ENCODE measurements at places on chromosomes 6 and 20.
A peak's percentile ranks its signal among the peaks of the same experiment; 100 is the strongest.

- DNase-seq: no peak
These were observed 28.8 kb upstream of the TRAM2 start for GRCh38 chr6:52605610-52606185.

GRCh38 chr6:158487495-158487894 lies 72.4 kb upstream of the TMEM181 start:
- DNase-seq: no peak

- DNase-seq: no peak
These were observed 273.8 kb upstream of the AGPAT4 start for GRCh38 chr6:161547617-161548016.

DNA sequence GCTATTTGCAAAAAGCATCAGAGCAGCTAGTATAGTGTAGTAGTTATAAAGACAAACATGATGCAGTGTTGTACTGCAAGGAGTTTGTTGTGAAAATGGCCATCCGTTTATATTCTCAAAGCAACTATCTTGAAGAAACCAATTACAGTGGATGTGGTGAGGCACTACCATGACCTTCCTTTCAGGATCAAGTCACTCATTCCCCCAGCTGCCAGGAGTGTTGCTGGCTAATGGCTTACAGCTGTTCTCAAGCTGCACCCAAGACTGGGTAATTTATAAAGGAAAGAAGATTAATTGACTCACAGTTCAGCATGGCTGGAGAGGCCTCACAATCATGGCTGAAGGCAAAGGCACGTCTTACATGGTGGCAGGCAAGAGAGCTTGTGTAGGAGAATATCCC lies 29.0 kb downstream of the ADGRF4 start:
- DNase-seq: no peak

DNA sequence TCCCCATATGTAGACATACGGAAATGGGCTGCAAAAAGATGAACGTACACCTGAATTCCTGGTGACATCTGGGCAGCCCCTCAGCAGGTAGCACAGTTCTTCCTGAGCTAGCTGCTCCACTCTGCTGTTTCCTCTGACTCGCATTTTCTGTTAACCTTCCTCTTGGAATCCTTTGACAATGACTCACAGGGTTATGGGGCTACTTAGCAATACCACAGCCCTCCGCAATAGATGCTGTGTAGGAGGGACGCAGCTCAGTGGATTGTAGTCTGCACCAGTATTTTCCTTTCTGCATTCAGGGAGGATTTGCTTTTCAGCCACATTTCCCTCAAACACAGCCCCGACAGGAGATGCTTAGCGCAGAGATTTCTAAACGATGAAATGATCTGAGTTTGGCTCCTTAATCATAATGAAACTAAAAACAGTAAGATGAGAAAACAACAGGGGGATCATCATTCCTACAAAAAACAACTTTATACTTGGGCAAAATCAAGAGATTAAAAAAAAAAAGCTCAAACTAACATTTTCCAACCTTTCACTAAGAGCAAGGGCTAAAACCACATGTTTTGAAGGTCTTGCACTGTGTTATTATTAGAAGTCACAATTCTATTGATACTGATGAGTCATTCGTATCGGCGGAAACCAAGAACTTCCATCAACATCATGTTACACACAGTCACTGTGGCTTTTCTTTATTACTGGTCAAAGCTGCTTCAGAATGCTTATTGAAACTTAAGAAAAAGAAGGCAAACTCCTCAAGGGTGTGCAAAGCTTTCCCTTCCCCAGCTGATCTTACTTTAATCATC lies 12.2 kb downstream of the BACH2 start:
- peak; percentile 96 for DNase-seq

DNA sequence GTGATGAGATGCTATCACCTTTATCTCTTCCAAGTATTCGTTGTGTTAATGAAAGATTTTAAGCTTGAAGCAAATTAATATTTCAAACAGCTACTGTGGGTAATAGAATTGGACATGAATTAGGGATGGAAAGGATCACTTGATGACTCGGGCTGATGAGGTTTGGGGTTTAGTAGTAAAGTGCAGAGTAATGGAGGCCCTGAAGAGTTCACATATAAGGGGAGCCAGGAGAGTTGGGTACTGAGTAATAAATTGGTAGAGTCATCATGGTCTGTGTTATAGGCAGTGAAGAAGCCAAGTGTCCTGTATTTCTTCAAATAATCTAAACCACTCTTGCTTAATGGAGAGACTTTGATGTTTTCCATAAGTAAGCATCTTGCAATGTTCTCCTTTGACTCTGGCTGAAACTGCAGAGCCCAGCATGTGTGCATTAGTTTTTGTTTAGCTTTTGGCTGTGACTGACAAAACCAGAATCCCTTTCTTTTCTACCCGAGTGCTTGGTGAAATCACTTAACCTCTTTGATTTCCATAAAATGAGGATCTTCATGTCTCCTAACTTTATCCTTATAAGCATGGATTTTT lies 57.6 kb downstream of the L3MBTL3 start:
- DNase-seq: peak; percentile 32

GRCh38 chr6:170448751-170449630 lies 104.1 kb downstream of the PSMB1 start:
- peak; percentile 11 for DNase-seq

DNA sequence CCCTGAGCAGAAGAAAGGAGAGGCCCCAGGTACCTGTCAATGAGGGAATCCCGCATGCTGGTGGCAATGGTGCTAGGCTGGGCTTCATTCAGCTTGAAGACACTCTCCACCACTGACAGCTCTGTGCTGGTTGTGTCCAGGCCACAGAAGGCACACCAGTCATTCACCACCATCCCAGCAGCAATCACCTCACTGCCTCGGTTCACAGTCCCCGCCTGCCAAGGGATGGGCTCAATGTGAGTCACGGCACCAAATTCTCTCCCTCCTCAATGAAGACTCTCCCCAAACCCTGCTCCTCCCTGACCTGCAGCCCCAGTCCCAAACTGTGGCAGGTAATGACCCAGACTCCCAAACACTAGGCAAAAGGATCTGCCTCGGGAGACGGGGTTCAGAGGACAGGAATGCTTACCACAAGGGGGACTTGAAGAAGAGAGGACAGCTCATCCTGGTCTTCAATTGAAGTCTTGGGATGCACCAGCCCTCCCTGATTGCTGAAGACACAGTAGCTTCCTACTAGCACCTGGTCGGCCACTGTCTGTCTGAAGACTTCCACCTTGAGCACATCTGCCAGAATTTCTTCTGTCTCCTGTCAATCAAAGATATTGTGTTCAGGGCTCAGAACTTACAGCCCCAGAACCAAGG lies 1.7 kb upstream of the MMP24OS start:
- no peak for DNase-seq

DNA sequence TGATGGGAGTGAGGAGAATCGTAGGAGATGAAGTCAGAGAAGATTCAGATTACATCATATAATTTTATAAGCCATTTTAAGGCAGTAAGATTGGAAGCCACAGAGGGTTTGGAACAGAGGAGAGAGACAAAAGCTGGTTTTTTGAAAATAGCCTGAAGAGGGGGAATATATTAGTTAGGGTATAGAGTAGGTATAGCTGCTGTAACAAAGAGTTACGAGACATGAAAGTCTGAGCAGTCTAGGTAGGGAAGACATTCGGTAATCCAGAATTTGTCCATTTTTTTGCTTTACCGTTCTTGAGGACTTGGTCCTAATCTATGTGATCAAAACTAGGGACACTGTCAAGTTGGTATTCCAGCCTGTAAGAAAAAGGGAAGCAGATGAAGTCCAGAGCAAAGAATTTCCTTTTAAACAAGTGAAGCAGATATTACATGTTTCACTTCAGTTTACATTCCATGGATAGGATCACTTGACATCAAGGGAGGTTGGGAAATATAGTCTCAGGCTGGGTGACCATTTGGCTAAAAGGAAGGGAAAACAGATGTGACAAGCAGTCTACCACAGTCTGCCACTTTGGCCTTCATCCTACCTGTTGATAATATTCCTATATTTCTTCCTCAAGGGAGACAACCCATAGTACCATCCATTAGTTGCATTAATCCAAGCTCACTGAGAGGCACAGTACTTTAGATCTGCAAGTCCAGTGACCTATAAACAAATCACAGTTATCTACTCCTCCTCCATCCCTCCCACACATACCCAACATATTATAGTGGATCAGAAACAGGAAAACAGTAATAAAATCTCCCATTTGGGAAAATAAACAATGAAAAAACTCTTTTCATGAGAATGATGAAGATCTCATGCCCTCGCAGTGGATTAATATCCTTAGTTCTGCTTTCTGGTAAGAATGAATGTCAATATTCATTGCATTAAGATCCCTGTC lies 10.2 kb downstream of the FAM135A start:
- peak; percentile 63 for DNase-seq

- no peak for DNase-seq
These were observed 7.5 kb upstream of the TMEM14B start for GRCh38 chr6:10740061-10740460.

- no peak for DNase-seq
These were observed 14.6 kb downstream of the RTN4IP1 start for GRCh38 chr6:106614592-106615257.

GRCh38 chr6:98824162-98824901 lies 10.0 kb upstream of the POU3F2 start:
- no peak for DNase-seq

DNA sequence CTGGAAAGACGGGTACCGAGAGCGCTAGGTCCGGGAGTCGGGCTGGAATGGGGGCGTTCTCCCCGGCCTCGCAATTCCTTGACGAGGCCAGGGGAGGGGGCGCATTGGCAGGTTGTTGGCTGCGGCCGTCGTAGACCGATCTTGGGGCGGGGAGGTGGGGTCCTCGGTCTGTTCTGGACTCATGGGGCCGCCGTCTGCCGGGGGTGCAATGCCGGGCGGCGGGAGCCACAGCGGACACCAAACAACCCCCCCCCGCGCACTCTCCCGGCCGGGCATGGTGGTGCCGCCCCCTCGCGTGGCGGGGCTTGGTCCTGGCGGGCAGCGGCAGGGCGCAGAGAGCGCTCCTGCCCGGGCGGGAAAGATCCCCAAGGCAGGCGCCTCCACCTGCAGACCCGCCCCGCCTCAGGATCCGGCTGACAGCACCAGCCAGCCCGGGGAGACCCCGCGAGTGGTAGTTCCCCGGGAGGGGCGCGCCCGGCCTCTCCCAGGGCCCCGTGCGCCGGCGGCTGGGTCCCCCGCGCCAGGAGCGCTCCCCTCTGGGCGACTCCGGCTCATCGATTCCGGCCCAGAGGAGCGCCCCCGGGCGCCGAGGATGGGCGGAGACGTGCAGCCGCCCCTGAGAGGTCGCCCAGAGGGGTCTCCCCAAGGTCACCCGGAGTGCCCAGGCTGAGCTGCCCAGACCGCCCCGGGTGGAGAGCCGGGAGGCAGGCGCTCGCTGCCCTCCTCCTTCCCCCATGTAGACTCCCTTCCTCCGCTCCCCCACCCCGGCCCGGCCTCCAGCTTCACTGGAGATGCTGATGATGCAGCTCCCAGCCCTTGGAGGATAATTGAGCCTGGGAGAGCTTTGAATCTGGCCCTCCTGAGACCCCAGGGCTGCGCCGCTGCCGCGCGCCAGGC lies 709 bp downstream of the PPP1R16B start:
- DNase-seq: no peak

- no peak for DNase-seq
These were observed 9.7 kb upstream of the CD83 start for GRCh38 chr6:14107711-14108494.

GRCh38 chr6:143465546-143465945 lies 14.9 kb downstream of the PEX3 start:
- DNase-seq: peak; percentile 31

DNA sequence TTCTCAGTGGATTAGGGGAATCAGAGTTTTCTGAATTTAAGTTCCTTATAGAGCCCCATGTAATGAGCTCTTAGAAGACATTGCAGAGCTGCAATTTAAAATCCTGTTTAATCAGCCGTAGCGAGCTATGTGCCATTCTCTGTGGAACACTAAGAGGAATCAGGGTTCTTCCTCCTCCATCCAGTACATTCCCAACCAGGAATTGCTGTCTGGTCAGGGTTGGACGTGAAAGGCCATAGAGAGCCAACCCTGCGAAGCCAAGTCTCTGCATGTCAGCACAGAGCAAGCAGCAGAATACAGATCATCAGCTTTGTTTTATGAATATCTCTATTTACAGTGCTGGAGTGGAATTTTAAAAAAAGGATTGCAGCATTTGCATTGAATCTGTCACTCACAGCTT lies 366.0 kb downstream of the LAMA2 start:
- no peak for DNase-seq

DNA sequence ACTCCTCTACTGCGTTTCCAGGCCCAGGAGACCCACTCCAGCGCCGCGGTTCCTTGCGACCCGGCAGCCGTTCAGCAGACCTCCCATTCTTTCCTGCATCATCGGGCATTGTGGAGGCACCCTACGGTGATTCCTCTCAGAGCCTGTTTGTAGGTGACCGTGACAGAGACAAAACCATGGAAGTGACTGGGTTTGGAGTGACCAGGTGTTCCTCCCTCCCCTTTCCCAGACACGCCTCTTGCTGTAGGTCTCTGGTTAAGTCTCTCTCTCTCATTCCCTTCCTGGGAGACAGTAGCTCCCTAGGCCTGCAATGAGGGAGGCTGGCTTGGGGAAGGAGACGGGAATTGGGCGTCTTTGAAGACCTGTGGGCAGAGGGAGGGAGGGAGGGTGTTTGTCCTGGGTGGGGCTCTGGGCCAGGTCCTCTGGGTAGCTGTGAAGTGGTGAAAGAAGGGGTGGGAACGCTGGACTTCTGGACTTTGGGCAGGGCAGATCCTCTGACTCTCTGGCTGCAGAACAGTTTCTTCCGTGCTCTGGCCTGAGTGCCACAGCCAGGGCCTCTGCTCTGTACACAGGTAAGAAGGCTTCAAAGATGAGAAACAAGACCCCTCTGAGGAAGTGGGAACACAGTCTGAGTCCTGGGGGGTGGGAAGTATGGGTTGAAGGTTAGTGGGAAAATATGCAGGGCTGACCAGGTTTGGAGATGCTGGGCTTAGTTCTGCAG lies 763 bp downstream of the KLC4 start:
- DNase-seq: no peak

DNA sequence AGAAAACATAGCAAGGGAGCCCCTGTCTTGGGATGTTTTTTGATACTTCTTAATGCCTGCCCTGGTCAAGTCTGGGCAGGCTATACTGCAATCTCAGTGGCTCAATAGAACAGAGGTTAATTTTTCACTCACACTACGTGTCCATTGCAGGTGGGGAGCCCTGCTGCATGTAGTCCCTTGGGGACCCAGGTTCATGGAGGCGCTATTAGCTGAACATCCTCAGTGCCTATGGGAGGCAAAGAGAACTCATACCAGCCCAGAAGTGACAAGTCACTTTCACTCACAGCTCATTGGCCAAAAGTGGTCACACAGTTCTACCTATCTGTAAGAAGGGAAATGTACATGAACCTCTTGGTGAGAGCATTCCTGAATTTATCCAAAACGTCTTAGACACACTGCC lies 23.2 kb downstream of the CGA start:
- no peak for DNase-seq
